ENCODE measurements at places on chromosomes 5 and 9. TPM values are rescaled to one million over a fixed set of nuclear protein-coding genes. Genes with fewer than 3 reads are reported as not detected.
A peak's percentile ranks its signal among the peaks of the same experiment; 100 is the strongest.

DNA sequence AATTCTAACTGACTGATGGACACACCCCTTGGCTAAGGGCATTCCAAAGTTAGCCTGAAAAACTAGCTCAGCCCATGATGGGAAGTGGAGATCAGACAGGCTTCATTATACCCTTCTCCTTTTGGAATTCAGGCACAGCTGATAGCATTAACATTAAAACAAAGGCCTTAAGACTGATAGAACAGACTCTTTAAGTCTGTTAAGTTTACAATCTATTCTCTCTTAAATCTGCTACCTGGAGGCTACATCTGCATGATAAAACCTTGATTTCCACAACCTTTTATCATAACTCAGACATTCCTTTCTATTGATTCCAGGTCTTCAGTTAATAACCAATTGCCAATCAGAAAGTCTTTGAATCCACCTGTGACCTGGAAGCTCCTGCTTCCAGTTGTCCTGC is 281.4 kb downstream of the TUSC1 start:
- H3K4me3 ChIP-seq: no peak overlapping the region
- no peak overlapping the region for H3K27ac ChIP-seq
- no peaks in the 10 kb centered on the region for H3K27me3 ChIP-seq
- DNase-seq: no peak
- H3K36me3 ChIP-seq: no peaks in the 10 kb centered on the region

DNA sequence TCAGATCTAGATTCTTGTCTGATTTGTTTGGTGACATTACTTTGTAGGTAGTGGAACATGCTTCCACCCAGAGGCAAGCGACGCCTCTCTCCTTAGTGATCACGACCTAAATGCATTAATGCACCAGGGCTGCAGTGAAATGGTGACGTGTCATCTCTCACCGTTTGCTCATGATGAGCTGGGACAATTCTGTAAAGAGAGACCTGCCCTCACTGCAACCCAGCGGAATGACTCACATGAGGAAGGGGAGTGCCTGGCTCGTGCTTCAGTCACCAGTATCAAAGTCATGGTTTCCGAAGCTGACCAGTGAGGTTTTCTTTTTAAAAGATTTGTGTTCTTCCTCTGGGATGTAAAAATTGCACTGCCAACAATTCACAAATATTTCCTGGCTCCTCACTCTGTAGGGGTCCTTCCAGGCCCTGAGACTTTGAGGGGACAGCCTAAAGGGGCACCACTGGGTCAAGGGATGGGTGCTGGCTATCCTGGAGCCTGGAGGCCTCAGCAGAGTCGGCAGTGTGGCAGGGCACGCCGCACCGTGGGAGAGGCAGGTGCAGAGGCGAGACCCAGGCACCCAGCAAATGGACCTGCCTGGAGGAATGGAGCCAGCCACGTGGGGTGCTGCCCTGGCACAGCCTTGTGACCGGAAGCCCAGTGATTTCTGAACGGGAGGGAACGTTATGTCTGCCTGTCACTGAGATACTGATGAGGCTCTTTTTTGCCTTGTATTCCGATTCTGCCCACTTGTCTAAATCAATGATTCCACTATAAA is 17.3 kb downstream of the QSOX2 start:
- H3K27me3 ChIP-seq: no peaks in the 10 kb centered on the region
- H3K36me3 ChIP-seq: no peaks in the 10 kb centered on the region
- peak overlapping the region; percentile 57 for H3K27ac ChIP-seq
- no peak for DNase-seq
- peaks cover 10% of the 10 kb centered on the region for H3K4me1 ChIP-seq

DNA sequence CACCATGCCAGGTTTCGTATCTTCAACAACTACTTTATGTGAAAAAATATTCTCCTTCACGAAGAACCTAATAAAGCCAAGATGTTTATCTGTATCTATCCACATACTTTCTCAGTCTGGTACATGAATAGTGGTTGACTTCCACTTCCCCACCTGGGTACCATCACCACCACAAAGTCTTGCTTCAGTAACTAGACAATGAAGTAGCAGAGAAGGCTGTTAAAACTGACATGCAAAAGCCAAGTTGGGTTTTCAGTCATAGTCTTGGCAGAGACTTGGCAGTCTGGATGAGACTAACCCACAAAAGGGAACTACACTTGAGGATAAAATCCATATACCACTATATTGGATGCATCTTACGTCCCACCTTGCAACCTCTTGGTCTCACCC is 5.0 kb downstream of the P4HA2 start:
- H3K36me3 ChIP-seq: peaks cover 8% of the 10 kb centered on the region
- H3K4me3 ChIP-seq: no peak overlapping the region
- peak overlapping the region; percentile 46 for H3K27ac ChIP-seq
- peaks cover 65% of the 10 kb centered on the region for H3K4me1 ChIP-seq
- H3K27me3 ChIP-seq: no peaks in the 10 kb centered on the region
- DNase-seq: no peak

GRCh38 chr5:31359839-31360238 is 166.4 kb downstream of the CDH6 start:
- no peak overlapping the region for H3K27ac ChIP-seq
- no peaks in the 10 kb centered on the region for H3K27me3 ChIP-seq
- DNase-seq: no peak
- H3K4me3 ChIP-seq: no peak overlapping the region
- peaks cover 1% of the 10 kb centered on the region for H3K36me3 ChIP-seq
- H3K4me1 ChIP-seq: peaks cover 15% of the 10 kb centered on the region

DNA sequence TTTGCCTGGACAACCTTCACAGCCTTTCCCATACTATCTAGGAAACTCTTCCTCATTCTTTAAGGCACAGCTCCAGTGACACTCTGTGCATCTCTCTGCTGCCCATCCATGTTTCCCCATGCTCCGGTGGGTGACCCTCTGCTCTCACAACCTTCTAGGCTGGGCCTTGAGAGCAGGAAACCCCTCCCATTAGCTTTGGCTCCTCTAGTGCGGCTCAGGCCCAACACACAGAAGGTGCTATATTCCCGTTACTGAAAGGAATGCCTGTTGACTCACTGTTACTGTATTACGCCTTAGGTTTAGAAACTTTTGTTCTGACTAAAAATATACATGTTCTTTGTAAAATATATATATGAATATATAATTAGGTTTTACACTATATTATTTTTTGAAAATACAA is 8.1 kb upstream of the CCL28 start:
- no peak for DNase-seq
- H3K4me1 ChIP-seq: peaks cover 8% of the 10 kb centered on the region
- no peaks in the 10 kb centered on the region for H3K36me3 ChIP-seq
- H3K27me3 ChIP-seq: peaks cover 21% of the 10 kb centered on the region
- no peak overlapping the region for H3K4me3 ChIP-seq

DNA sequence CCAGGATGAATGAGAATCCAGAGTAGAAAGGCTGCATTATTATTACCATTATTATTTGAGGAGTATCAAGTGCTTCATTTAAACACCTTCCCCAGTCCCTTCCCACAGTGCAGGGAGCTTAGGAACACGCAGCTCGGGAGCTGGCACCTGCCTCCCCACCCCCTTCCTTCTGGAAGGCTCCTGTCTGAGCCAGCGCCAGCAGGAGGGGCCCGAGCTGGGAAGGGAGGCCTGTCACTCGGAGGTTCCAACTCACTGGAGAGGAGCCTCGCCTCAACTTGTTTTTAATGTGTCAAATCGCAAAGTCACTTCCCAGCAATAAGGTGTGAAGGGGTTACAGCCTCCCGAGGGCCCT is 156.4 kb upstream of the IRX4 start:
- H3K4me1 ChIP-seq: no peaks in the 10 kb centered on the region
- no peak for DNase-seq
- no peak overlapping the region for H3K27ac ChIP-seq
- H3K4me3 ChIP-seq: no peak overlapping the region

DNA sequence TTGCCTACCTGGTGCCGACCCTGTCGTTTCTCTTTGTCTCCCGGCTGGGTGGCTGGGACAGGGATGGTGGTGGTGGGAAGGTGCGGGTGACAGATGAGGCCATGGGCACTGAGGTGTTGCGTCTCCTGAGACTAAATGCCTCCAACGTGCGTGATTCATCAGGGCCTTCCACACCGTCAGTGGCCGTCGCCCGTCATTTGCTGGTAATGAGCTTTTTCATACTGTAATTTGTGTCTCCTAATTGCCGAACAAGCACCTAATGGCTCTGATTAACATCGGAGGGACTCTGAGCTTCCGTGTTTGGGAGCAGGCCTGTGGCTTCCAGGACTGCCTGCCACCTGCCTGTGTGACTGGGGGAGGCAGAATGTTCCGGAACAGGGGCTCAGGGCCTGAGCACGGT is 35.2 kb downstream of the RXRA start:
- no peak overlapping the region for H3K27ac ChIP-seq
- H3K4me3 ChIP-seq: no peak overlapping the region
- peaks cover 38% of the 10 kb centered on the region for H3K4me1 ChIP-seq
- H3K27me3 ChIP-seq: no peaks in the 10 kb centered on the region

- no peaks in the 10 kb centered on the region for H3K36me3 ChIP-seq
- no peaks in the 10 kb centered on the region for H3K27me3 ChIP-seq
- DNase-seq: no peak
- H3K4me3 ChIP-seq: no peak overlapping the region
- H3K4me1 ChIP-seq: peaks cover 8% of the 10 kb centered on the region
Observed at GRCh38 chr5:110536120-110537115, 190.1 kb downstream of the TMEM232 start.

The PCDHGA7 gene
- 0.11 TPM for total RNA-seq

The CKMT2 gene
- not detected for total RNA-seq

Data from osteocyte (in vitro differentiated cells).